ENCODE measurements at places on chromosomes 3 and 15.

DNA sequence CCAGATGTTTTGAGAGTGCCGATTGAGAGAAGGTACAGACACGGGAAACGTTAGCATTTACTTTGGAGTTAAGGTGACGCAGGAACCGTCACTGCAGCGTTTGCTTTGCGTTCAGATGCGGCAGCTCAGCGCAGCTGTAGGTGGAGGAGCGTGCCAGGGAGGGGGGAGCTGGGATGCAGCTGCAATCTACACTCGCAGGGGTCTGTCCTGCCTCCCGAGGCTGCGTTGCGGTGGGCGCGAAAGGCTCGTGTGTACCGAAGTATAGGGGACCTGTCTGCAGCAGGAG lies 425 bp upstream of the FYTTD1 start:
- no peak for DNase-seq

DNA sequence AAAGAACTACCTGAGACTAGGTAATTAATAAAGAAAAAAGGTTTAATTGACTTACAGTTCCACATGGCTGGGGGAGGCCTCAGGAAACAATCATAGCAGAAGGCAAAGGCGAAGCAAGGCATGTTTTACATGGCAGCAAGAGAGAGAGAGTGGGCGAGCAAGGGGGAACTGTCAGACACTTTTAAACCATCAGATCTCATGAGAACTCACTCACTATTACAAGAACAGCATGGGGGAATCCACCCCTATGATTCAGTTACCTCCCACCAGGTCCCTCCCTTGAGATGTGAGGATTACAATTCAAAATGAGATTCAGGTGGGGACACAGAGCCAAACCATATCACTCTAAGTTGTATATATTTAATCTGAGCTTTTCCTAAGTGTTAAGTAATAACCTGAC lies 79.0 kb upstream of the MLF1 start:
- no peak for DNase-seq

DNA sequence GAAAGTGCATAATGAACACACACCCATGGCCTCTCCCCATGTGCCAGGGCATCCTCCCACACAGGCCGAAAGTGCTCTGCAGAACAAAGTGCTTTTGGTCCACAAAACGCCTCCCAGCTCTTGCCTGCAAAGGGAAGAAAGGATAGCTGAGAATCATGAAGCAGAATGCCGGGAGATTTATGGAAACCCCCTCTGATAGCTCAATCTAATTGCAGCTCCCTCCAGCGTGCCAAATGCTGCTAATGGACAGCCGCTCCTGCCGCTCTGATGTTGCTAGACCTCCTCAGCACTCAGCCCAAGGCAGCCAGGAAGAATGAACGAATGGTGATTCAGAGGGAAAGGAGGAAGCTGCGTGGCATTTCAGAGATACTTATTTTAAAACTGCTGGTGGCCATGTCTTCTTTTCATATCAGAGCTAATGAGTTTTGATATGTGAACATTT lies 145.3 kb downstream of the TJP1 start:
- no peak for DNase-seq

GRCh38 chr3:37319784-37320183 lies 145.4 kb upstream of the LRRFIP2 start:
- no peak for DNase-seq

DNA sequence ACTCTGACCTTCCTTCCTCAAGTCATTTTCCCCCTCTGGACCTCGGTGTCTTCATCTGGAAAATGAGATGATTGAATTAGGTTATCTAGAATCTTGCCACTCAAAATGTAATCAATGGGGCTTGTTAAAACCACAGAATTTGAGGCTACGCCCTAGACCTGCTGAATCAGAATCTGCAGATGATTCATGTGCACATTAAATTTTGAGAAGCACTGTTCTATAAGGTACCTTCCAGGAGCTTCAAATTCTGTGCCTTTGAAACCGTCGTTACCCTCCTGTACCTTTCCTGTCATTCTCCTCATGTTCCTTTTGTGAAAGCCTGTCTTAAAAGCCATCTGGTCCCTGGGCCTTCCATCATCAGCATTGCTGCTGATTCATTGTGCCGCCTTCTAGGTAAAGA lies 172.4 kb upstream of the TOPAZ1 start:
- DNase-seq, result no peak

DNA sequence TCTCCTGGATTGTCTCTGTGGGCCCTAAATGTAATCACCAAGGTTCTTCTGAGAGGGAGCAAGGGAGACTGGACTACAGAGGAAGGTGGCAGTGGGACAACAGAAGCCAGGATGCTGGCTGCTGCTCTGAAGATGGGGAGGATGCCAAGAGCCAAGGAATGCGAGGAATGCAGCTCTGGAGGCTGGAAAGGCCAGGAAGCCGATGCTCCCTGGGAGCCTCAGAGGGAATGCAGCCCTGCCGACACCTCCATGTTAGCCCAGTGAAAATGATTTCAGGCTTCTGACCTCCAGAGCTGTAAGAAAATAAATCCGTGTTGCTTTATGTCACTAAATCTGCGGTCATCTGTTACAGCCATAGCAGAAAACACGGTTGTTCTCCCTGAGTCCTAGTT lies 44.1 kb downstream of the UMPS start:
- no peak for DNase-seq

GRCh38 chr15:67037694-67038093 lies 27.7 kb upstream of the SMAD3 start:
- no peak for DNase-seq

- no peak for DNase-seq
These were observed 23.0 kb upstream of the ANP32A start for GRCh38 chr15:68843425-68844311.

- DNase-seq, result no peak
These were observed 133.1 kb upstream of the IGSF10 start for GRCh38 chr3:151593928-151594327.

DNA sequence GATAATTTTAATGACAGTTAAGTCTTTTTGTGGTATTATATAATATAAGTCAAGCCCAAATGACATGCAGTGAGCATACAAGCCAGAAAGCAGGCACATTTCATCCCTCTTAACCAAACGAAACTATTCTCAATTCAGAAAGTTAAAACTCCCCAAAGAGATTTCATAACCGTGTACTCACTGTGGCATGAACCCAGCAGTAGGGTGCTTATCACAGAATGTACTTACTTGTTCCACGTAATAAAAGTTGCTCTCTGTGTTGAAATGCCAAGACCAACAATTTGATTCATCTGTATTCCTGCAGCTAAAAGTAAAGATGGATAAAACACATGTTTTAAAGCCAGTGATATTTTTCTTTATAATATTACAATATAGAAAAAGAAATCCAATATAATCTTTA lies 12.1 kb downstream of the GK5 start:
- DNase-seq, result no peak

- DNase-seq, result no peak
These were observed 138.6 kb downstream of the OPA1 start for GRCh38 chr3:193731656-193732055.

DNA sequence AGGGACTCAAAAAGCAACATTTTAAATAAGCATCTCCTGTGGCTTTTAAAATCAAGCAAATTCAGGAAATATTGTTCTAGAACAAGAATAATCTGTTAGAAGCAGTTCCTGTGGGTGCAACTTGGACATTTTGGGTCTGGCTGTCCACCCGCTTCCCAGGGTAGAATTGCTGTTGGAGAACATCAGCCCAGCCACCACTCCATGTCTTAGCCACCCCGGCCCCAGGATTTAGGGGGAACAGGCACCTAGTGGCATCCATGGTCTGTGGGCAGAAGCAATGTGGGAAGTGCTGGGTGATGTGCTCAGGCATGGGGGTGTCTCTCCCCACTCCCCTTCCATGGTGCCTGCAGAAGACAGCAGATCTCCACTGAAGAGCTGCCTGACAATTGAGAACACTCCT lies 162.6 kb downstream of the KLF13 start:
- no peak for DNase-seq

DNA sequence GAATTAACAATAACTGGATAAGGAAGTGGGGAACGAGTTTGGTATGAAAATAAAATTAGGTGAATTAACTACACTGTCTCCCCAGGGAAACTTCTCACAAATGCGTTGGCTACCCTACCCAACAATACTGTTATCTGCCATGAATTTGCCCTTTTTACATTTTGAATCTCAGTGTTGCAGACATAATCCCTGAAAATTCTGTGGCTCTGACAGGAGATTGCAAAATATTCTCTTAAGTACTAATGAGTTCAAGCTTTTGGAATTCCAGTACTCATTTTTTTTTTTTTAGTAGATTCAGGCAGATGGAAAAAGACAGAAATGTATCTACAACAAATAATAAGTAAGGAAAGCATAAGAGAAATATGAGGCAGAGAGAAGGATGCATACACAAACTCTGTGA lies 332.6 kb downstream of the LSAMP start:
- no peak for DNase-seq

DNA sequence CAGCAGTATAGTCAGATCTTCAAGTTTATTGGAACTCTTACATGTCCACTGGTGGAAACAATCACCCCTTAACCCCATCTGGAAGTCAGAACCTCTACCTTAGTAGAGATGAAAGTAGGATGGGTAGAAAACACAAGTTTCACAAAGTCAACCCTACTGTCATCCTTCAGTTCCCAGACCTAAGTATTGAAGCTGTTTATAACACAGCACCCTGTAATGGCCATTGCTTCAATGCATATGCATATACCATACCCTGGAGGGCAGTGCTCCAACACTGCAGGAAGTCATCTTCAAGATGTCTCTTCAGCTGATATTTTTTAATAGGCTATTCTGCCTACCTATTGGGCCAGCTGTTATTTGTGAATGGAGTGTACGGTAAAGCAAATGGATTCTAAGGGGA lies 241.3 kb downstream of the UBE2E2 start:
- DNase-seq, result no peak

DNA sequence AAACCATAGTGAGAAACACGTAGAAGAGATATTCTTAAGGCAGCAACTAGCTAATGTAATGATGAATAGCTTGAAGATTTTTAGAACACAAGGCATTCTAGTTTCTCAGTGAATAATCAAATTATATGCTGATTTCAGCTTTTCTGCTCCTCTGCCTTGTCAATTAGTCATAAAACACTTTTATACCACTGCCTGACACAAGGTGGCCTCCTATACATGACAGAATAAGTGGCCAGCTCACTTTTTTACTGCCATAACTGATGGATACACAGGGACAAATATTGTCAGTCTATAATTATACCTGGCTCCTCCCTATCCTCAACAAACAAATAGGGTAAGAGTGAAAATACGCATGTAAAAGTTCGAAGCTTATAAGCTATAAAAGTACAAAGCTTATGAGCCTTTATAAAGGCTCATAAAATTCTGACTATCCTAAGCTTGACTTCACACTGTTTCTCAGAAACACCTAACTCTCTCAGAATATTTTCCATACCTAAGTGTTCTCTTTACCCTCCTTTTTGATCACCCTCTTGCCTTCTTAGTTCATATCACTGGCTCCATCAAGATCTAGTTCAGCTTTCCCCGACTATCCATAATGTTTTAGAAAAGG lies 81.6 kb downstream of the HERC1 start:
- no peak for DNase-seq

GRCh38 chr3:182692695-182693094 lies 100.6 kb upstream of the ATP11B start:
- DNase-seq, result no peak

DNA sequence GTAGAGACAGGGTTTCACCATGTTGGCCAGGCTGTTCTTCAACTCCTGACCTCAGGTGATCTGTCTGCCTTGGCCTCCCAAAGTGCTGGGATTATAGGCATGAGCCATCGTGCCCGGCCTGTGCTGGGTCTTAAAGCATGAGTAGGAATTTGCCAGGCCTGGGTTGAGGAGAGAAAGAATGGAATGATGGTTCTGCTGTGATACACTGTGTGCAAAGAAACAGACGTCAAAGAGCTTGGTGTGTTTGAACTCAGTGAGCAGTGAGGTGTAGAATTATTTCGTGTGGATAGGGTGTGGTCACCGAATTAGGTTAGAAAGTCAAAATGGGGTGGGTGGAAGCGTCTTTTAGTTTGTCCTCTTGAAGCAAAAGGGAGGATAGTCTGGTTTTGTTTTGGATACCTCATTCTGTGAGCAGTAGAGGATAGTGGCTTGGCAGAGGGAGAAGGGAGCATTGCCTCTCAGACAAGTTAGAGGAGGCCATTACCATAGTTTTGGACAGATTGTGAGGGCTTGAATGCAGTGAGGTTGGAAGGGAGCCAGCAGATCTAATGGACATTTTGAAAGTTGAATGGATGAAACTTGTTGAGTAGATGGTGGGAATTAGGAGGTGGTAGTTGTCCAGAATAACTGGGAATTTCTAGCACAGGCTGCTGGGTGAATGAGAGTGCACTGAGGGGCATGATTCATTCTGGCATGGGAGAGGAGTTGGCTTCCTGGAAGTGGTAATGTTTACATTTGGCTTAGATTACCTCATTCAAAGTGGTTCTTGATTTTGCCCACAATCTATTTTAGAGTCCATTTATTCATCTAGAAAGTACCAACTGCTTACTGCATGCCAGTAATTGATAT lies 27.2 kb downstream of the AKAP13 start:
- no peak for DNase-seq

- DNase-seq, result no peak
These were observed 165.4 kb downstream of the TJP1 start for GRCh38 chr15:29656636-29657475.

DNA sequence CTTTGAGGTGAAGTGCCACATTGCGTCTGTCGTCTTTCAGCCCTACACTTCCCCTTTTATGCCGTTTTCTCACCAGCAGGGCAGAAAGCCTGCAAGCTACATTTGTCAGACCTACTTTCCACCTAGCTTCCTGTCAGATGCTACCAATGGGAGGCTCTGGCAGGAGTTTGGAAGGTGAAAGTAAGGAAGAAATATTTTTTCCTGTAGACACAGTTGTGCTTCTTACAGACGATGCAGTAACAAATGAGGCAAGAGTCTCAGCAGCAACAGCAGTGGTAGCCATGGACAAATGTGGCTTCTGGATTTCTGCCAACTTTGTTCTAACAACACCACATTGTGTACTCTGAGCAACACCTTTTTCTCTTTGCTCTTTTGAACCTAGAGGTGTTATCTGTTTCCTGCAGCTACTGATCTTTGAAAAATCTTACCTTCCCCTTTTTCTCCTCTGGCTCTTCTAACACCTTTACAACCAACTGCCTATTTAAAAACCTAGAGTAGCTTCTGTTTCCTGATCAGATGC lies 70.6 kb upstream of the STT3B start:
- DNase-seq, result no peak

- no peak for DNase-seq
These were observed 197.2 kb downstream of the KCNAB1 start for GRCh38 chr3:156317462-156318074.

GRCh38 chr15:66188464-66188863 lies 65.1 kb downstream of the MEGF11 start:
- DNase-seq, result no peak

- DNase-seq, result no peak
These were observed 5.3 kb downstream of the ZNF620 start for GRCh38 chr3:40511031-40511718.

- DNase-seq, result no peak
These were observed 56.1 kb upstream of the ACAN start for GRCh38 chr15:88747111-88747510.
